ENCODE measurements at places on chromosomes 4 and X.

- no peak for DNase-seq
These were observed 77.6 kb downstream of the PDE5A start for GRCh38 chr4:119550857-119551532.

- no peak for DNase-seq
These were observed 28.7 kb downstream of the MAPK10 start for GRCh38 chr4:86330961-86331742.

DNA sequence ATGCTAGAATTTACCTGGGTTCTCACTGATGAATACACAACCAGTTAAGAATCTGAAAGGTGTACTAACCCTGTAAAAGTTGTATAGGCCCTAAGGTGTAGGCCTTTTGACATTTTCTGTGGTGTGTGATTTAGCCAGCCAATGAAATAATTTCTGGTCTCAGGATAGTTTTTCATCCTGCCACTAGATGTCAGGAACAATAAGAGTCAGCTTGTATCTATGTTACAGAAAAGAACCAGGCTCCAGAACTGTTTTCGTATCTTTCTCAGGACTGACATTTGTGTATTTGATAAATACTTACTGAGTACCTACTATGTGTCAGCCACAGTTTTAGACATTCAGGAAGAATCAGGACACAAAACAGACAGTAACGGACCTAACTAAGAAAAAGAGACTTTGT lies 673.6 kb upstream of the TENM3 start:
- no peak for DNase-seq

- no peak for DNase-seq
These were observed 54.2 kb downstream of the SUPT20HL2 start for GRCh38 chrX:24259544-24260240.

DNA sequence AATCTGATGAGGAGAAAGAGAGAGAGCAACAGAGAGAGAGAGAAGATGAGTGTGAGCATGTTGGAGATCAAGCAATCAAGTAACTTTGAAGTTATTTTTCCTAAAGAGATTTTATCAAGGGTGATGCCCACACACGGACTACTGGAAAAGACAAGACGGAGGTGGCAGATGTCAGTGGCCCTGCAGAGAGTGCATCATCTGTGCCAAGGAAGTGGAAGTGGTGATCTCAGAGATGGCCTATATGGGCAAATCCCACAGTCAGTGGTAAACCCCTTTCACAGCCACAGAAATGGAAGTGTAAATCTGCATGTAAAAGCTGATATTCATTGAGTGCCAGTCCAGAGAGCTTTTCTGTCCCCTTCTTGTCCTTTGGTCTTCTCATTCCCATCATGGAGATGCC lies 577.2 kb upstream of the AADAT start:
- DNase-seq: no peak

DNA sequence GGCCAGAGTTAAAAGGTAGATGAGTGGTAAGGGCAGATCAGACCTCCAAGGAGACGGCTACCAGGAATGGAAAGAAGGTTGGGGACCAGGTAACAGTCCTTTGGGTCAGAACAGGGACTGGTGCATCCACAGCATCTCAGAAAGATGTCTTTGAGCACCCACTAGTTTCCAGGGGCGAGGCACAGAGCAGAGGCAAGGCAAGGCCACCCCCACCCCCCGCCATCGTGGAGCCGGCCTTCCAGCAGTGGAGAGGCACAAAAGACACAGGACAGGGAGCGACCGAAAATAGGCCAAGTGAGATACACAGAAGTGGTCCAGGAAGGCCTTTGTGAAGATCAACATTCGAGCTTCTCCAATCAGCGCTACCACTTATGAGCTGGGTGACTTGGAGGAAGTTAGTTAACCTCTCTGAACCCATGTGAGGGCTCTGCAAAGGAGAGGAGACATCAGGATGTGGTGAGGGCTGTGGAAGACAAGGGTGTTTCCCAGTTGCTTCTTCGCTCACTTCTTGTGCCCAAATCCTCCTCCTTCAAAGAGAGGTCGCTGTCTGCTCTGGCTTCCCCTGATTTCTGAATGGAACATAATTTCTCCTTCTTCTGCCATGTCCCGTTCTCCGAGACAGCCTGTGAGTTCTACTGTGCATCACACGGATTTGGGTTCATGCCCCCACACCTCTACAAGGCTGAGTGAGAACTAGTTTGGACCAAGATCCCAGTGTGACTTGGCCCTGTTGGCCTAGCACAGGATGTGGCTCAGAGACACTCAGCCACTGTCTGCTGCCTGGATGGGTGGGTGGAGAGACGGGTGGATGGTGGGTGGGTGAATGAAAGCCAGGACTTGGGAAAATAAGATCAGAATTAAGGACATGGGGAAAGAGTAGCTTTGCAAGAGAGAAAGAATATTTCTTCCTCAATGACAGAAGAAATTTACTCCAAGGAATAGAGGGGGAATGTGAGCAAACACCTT lies 16.7 kb upstream of the MSX1 start:
- DNase-seq: no peak

GRCh38 chr4:83112231-83112630 lies 2.3 kb downstream of the PLAC8 start:
- no peak for DNase-seq

Measured in left cardiac atrium (tissue), 4 donors.